ENCODE measurements at places on chromosomes 3 and 15. TPM values are rescaled to one million over a fixed set of nuclear protein-coding genes. Genes with fewer than 3 reads are reported as not detected.

DNA sequence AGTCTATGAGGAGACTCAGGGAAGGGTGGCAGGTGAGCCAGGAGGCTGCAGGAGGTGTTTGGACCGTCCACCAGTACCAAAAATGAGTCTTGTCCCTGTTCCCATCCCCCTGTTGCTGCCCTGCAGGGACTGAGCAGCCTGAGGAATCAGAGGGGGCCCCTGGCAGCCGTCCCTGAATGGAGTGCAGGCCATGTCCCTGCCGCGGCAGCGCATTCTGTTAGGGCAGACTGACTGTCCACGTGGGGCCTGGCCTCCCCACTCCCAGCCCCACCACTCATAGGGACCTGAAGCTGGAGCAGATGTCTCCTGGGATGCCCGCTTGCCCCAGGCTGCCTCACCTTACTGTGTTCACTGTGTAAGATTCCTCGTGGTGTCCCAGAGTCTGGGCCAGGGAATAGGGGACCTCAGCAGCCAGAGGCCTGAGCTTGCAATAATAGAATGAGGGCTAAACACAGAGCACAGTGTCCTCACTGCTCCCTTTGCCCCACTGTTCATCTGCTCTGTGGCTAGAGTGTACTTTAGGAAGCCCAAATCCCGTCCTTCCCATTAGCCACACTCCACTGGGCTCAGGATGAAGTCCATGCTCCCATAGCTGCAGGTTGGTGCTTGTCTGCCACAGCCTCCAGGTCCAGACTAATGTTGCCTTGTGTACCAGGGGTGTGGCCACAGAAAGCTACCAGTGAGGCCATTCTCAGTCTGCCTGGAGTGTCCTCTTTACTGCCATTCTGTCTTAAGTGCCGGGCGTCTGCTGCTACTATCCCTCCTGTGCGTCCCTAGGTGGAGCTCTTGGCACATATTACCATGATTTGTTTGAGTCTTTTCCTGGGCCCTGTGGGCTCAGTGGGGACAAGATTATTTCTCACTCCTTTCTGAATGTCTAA, 63.2 kb downstream of the HCN4 start:
- DNase-seq: peak; percentile 53

GRCh38 chr3:64437131-64437530, 211.9 kb upstream of the PRICKLE2 start:
- DNase-seq: no peak

DNA sequence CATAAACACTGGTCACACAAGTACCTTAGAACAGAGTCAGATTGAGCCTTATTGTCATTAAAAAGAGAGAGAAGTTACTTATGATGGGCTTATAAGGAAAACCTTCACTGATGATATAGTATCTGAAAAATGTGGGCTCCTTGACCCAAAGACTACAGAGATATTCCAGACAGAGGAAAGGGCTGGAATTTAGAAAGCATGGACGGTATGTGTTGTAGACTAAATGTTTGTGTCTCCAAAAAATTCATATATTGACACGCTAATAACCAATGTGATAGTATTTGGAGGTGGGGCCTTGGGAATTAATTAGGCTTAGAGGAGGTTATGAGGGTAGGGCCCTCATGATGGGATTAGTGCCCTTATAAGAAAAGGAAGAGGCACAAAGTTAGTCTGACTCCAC, 61.0 kb upstream of the DAZL start:
- DNase-seq: no peak

DNA sequence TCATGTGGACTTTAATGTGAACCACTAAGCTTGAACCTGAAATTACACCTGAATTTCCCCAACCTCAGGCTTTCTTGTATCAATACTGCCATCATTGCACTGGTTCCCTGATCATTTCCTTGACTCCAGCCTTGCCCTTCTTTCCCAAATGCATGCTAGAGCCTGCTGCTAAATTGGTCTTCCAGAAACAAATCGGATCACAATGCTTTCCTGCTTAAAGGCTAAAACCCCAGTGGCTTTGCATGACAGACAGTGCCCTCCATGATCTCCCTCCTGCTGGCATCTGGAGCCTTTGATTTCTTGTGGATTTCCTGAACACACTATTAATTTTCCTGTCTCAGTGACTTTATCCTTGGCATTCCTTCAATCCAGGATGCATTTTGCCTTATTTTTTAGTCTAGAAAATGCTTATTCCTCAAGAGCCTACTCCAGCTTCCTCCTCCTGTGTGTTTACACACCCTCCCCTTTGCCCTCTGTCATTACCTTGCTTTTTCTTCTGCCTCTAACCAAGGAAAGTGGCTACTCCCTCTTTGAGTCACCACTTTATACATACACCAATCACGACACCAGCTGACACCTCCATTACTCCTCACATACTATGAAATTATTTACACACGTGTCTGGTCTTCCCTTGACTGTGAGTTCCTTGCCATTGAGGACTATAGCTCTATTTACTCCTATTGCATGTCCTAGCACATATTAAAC, 214.6 kb downstream of the KCNAB1 start:
- DNase-seq: no peak

Gene P2RY14
- 0.75 TPM for polyA plus RNA-seq

DNA sequence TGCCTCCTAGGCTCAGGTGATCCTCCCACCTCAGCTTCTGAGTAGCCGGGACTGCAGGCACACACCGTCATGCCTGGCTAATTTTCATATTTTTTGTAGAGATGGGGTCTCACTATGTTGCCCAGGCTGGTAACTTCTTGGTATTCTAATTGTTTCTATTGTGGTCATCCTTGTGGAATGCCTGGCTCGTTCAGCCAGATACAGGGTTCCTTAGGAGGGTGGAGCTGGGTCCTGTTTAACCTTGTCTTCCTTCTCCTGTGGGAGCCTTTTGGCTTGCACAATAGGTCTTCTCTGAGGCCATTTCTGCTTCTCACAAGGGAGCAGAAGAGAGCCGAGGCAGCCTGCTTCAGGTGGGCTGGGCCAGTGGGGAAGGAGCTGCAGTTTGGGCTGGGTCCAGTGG, 15.7 kb downstream of the PLEKHO2 start:
- no peak for DNase-seq

DNA sequence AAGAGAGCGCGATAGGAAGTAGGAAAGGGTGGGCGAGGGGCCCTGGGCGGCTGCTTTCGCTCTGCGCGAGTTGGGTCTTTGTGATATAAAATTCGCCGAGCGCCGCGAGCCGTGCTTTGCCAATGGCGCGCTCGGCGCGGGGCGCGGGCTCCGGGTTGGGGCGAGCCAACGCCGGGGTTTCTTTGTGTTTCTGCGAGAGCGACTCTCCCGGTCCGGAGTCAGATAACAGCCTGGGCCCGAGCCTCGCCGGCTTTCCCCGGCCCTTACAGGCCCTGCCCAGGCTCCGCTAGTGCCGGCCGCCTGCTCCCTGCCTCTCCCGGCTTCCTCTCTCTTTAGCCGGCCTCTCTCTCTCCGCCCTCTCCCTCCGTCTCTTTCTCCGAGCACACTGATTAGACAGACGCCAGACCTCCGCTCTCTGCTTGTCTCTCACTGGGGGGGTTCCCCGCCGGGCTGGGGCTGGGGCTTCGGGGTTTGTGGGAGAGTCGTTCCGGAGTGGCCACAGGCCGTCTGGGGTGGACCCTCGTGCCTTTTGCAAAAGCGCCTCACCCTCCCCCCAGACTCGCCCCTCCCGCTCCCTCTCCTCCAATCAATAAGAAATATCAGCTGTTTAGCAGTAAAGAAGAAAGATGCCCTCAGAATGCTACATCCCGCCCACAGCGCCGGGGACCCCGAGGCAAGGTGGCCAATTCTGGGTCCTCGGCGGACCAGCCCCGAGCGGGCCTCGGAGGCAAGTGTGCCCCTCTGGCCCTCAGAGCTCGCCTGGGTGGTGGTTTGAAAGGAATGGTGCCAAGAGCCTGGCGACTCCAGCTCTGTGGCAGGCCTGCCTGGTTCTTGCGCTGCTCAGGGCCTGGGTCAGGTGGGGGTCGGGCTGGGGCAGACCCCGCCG, 2.9 kb downstream of the NR2F2 start:
- DNase-seq: peak; percentile 51

DNA sequence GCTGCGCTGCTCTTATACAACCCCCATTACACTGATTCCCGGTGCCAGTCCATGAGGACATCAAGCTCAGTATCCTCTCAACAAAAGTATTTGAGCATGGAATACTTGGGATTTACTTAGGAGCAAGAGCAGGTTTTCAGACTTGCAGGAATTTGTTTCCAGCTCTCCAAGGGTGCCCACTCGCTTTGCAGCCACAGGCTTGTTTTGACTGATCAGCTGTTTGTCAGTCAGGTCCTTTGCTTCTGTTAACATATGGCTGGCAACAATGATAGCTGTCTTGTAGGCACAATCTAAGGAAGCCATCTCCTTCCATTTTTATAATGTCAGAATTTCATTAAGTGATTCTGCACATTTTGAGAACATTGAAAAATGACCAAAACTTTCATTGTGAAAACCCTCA, 38.2 kb upstream of the MCF2L2 start:
- DNase-seq: no peak

Gene GABRG3
- polyA plus RNA-seq: not detected

Gene IL12A
- 1.1 TPM for polyA plus RNA-seq

GRCh38 chr3:128845119-128845777, 34.2 kb upstream of the ACAD9 start:
- DNase-seq: no peak

Gene XXYLT1
- 4.8 TPM for polyA plus RNA-seq

Gene CELSR3
- polyA plus RNA-seq: 0.18 TPM

DNA sequence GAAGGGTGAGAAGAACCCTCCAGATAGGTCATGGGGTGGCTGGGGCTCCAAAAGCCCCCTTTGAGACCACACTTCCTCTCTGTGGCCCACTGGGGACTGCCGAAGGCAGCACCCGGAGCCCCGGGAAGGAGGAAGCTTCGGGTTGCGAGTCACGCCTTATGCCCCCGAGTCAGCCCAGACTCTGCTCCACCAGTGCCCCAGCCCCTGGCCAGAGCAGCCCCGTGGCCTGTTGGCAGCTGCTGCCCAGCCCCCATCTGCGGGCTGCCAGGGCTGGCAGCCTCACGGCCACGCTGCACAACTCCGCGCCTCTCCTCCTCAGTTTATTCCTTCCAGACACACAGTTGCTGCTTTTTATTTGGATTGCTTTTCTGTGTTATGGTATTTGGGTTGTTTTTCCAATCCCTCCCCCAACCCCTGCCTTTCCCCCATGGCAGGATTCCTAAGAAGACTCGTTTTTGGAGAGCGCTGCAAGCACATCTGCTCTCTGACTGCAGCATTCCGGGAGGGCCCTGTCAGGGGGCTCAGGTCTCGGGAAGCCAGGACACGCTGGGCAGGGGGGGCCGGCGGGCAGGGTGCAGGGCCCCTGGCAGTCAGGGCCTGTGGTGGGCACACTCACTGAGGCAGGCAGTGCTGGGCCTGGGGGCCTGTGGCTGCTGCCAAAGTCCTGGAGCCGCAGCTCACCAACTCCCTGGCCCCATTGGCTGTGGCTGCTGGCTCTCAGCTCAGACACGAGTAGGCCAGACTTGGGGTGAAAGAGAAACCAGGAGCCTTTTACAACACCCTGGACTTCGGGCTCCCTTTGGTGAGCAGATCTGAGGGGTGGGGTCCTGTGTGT, 20.2 kb downstream of the MAGEF1 start:
- DNase-seq: peak; percentile 52

DNA sequence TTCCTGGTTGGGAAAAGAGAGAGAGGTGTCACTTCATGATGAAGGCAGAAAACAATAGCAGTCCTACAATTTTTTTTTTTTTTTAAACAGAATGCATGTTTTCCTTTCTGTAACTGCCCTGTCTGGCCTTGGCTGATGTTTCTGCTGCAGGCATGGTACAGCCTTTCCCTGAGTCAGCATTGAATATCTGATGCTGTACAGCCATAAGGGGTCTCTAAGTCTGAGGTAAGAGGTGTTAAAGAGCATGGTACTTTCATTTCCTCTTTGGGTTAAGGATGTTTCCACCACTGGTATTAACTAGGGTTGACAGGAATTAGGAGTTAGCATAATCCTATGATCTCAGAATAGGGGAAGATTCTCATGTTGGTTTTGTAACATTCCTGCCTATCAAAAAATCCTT, 147.4 kb downstream of the CHST2 start:
- DNase-seq: no peak

DNA sequence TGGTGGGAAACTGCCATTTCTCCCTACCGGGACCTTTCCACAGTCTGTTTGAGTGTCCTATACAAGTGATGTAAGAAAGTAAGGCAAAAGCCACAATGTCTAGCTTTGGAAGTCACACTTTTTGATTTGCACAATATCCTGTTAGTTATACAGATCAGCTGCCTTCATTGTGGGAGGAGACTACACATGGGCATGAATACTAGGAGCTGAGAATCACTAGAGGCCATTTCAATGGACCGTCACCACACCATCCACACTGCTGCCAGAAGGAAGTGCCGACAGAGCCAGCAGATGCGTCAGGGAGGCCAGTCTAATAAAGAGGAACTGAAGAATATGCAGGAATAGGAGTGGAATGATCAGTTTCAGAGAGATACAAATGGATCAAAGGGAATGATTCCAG, 65.8 kb downstream of the SCN11A start:
- DNase-seq: no peak

Gene TMC3
- polyA plus RNA-seq: not detected

DNA sequence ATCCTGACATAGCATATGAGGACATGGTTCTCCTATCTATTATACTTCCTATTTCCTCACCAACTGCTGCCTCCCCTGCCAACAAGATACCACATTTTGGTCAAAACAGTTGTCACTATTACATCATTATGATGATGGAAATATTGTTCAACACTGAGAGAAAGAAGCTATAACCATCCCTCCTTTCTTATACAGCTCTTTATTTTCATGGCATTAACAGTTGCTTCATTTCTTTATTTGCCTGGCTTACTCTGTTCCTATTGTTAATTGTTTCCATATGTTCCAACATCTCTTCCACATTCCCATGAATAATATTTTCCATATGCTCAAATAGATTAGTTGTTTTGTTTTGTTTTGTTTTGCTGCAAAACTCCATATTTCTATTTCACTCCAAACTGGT, 40.8 kb upstream of the FILIP1L start:
- no peak for DNase-seq

- no peak for DNase-seq
Observed at GRCh38 chr15:56281145-56281544, 37.5 kb upstream of the RFX7 start.

DNA sequence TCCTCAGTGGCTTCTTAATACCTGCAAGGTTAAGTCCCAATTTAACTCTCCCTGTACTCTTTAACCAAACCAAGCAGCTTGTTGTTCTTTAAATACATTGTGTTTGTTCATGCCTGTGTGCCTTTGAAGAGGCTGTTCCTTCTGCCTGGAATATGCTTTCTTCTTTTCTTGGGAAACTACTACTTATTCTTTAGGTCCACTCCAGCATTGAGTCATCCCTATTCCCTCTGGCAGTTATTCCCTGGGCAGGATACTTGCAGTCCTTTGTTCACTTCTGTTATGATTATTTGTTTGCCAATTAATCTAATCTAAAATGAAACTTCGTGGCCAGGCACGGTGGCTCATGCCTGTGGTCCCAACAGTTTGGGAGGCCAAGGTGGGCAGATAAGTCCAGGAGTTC, 139.3 kb downstream of the ZNF609 start:
- DNase-seq: no peak

All from heart left ventricle (tissue), 16 donors.